Fibroblast of lung (primary cell): ENCODE measurements at places on chromosomes 12 and 14. TPM values are rescaled to one million over a fixed set of nuclear protein-coding genes. Genes with fewer than 3 reads are reported as not detected.

DNAJC22 gene
- total RNA-seq: 4.6 and 4.8 TPM in 2 replicates

FGD6 gene
- 3.3 and 5.6 TPM in 2 replicates for total RNA-seq

FBXO34 gene
- 23.4 and 29.1 TPM in 2 replicates for total RNA-seq

SERPINA9 gene
- total RNA-seq: not detected in 2 replicates

DTD2 gene
- total RNA-seq: 34.7 and 40.8 TPM in 2 replicates
